Lung (tissue), 17 donors: ENCODE measurements at places on chromosomes 2 and 18. TPM values are rescaled to one million over a fixed set of nuclear protein-coding genes. Genes with fewer than 3 reads are reported as not detected.

SANBR gene
- 27.3 TPM for total RNA-seq

UNC50 gene
- total RNA-seq: 36.4 TPM

STPG4 gene
- total RNA-seq: 0.28 TPM

HDAC4 gene
- 47.7 TPM for total RNA-seq

RNMT gene
- 23.4 TPM for total RNA-seq
